CD14-positive monocyte (primary cell): ENCODE measurements at places on chromosomes 6 and 20.

GRCh38 chr6:3919130-3919628 lies 70.0 kb downstream of the FAM50B start:
- no peak for DNase-seq

DNA sequence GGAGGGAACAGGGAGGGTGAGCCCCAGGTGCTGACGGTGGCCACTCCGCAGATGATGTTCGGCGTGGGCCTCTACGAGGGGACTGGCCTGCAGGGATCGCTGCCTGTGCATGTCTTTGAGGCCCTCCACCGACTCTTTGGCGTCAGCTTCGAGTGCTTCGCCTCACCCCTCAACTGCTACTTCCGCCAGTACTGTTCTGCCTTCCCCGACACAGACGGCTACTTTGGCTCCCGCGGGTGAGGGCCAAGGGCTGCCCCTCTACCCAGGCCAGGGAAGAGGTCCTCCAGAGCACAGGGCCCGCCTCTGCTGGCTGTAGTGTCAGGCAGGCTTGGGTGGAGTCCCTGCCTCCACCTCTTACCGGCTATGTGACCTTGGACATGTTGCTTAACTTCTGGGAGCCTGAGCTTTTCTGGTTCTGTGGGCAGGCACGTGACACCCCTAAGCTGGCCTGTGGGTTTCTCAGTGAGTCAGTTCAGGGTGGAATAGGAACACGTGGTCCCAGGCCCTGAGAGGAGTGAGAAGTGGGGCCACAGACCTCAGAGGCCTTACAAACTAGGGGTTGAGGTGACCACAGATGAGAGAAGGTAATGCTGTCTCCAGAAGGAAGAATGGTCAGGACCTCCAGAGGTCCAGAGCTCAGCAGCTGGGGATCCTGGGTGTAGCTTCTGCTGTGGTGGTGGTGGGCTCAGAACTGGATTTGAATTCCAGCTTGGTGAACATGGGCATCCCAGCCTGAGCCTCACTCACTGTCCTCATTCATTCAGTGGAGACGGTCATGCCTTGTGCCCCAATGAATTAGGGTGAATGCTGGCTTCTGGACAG lies 11.9 kb downstream of the PCIF1 start:
- peak; percentile 95 for DNase-seq

DNA sequence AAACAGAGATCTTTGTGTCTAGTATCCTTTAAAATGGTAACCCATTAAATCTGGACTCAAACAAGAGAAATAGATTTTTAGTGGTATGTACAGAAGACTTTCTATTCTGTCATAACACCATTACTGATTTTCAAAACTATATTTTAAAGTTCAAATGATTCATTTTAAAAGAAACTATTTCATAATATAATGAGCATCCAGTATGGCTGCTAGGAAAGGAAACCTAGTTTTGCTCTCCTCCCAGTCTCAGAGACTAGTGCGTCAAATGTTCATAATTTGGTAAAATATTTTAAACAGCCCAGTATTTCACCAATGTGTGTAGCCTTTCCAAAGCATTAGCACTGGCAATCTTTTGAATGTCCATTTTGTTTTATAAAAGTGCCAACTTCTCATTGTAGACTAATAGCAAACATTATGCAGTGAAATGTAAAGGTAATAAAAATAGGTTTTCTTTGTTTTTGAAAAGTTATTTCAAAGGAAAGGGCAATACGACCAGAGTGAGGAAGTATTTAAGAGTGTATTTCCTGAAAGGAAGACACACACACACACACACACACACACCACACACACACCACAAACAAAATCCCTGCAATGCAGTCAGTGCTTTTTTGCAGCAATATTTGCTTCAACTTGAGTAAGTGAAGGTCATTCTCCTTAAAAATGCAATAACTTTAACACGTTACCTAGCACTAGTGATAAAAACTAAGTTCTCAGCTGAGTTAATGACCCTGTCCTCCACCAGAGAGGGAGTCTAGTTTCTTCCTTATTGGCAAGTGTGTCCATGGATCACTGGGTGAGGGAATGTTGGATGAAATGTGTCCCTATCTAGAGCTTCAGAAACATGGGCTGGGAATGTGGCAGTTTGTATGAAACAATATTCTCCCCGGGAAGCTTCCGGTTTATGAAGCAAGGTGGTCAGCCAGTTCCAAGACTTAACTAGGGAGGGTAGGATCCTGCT lies 4.6 kb downstream of the PPP1R3G start:
- DNase-seq, result no peak

- DNase-seq, result no peak
Measured at GRCh38 chr6:40398810-40399477, 188.2 kb downstream of the LRFN2 start.

- DNase-seq, result no peak
Measured at GRCh38 chr6:21603082-21603952, 9.8 kb downstream of the SOX4 start.

DNA sequence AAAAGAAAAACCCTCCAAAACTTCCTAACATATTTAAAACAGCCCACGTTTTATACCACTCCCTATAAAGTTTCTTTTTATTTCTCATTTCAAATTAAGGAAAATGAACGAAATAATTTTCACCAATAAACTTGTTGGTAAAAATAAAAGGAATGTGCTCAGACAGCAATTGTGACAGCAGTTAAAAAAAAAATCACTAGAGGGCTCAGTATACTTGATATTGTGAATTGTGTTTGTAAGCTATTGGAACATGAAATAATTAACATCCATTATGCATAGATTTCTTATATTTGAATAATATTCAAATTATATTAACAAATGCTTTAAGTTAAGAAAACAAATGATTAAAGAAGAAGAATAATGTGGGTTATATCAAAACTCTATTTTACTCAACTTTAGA lies 105.5 kb downstream of the ASCC3 start:
- no peak for DNase-seq

DNA sequence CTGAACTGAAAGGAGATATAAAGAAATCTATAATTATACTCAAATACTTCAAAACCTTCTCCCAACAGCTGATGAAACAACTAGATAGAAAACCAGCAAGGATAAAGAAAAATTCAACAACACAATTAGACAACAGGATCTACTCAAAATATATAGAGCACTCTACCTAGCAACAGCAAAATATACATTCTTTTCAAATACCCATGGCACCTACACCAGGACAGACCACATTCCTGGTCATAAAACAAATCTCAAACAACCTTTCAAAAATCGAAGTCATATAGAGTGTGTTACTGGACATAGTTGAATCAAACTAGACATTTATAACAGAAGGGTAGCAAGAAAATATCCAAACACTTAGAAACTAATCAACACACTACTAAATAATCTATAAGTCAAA lies 43.2 kb downstream of the RNF24 start:
- no peak for DNase-seq

- no peak for DNase-seq
Measured at GRCh38 chr20:20407891-20408805, 40.2 kb downstream of the INSM1 start.

DNA sequence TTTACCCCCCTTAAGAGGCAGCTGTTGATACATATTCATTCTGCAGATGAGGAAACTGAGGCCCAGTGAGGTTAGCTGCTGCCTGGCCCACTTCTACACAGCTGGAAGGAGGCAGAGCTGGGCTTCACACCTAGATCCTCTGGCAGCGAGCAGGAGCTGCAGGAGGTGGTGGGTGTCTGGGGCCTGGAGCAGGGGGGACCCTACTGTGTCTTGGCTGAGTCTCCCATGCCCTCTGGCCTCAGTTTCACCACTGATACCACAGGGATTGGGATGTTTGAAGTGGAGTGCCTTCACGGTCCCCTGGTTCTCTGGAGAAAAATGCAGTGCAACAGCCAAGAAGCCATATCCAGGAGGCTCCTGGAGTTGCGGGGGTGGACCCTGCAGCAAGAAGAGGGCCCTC lies 8.2 kb upstream of the BPIFA2 start:
- no peak for DNase-seq

DNA sequence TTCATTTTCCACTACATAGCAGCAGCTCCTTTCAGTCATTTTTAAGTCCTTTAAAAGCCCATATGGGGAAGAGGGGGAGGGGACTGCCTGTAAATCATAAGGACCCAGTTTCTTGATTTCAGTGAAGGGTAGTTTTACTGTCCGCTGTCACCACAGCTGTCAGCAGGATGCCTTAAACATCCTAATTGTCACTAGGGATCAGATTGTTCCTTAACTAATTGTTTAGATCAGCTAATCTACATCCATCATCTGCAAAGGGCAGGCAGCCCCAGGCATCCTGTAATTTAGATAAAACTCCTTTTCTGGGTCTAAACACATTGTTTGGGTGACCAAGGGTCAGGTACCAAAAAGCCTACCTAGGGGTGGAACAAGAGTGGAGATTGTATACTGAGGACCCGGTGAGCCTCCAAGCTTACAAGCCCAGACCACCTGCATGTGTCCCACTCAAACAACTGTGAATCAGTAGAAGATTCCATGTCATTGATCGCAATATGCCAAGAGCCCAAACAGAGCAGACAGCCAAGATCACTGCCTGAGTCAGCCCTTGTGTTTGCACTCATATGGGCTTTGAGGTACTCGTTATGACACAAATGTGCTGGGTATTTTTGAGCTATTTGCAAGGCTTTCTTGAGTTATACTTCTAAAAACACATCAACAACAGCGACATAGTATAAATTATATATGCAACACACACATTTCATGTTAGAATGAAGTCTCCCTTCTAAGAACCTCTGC lies 198.7 kb upstream of the CEP162 start:
- no peak for DNase-seq

GRCh38 chr20:9635750-9636149 lies 121.4 kb downstream of the LAMP5 start:
- DNase-seq, result no peak

GRCh38 chr6:30570263-30570662 lies 979 bp upstream of the ABCF1 start:
- no peak for DNase-seq

GRCh38 chr6:23323897-23324296 lies 754.5 kb downstream of the HDGFL1 start:
- DNase-seq, result no peak

DNA sequence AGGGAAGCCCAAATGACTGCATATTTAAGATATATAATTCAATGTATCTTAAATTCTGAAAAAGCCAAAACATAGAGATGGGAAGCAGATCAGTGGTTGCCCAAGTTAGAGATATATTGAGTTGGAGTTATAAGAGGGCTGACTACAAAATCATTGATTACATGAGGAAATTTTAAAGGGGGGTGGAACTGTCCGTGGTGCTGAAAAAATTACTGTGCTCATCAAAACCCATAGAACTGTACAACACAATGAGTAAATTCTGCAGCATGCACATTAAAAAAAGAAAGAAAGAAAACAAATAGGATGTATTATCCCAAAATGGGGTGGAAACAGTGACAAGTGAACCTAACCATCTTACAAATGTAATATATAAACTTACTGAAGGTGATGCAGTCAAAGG lies 100.9 kb downstream of the FUT9 start:
- DNase-seq, result no peak

DNA sequence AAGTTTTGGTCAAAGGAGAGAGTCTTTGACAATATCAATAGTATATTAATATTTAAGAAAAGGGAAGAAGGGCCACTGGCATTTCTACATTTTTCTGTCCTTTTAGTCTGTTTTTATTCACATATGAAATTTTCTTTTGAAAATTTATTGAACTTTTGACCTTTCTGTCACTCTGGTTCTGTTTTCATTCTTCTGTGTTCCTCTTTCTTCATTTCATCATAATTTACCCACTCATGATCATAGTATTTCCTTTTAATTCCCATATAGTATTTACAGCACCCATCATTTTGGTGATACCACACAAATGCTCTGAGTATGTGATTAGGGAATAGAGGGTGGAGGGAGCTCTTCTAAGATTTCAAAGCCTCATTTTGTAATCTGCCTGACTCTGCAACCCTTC lies 142.8 kb downstream of the GJA1 start:
- DNase-seq, result peak; percentile 2

DNA sequence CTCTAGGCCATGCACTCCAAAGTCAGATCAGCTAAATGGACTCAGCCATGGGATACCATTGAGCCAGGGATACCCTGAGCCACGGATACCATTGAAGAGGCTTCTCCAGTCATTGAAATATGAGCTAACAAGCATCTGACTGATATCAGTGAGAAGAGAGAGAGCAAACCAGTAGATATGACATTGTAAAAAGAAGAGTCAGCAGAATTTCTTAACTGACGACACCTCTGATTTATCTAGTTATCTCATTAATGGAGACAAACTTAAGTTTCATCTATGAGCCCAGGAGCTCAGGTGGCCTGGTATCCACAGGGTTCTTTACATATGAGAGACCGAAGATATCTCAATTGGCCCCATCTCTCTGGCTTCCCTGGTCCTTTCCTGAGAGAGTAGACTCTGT lies 140.6 kb downstream of the TBC1D7 start:
- DNase-seq, result no peak

DNA sequence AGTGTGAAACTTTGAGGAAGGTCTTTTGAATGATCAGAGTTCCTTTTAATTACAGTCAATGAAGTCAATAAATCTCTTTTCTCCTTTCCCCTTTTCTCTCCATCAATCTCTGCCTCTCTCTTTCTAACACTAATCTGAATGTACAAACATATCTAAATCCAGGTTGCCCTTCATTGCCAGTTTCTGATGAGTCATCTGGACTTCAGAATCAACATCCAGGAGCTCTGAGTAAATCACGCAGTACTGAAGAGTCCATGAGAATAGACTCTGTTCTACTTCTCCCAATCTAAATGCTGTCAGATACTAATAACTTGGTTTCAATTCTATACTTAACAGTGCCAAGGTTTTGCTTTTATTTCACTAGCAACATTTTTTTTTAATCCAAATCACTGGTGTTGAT lies 238.7 kb upstream of the THEMIS start:
- DNase-seq, result no peak

GRCh38 chr6:106910999-106911949 lies 63.3 kb downstream of the CD24 start:
- no peak for DNase-seq

DNA sequence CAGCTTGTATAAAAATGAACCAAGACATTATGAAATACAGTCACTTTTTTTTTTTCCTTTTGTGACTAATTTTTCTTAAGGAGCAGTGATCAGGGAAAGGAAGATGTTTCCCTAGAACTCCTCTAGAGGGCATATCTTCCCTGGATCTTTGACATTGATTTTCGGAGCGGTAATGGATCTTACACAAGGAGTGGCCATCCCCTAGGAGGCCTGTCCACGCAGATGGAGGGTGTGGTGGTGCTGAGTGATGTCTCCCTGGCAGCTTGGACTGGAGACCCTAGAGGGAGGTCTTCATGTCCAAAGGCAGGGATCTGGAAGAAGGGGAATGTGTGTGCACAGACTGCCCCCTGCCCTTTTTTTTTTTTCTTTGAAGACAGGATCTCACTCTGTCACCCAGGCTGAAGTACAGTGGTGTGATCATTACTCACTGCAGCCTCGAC lies 7.0 kb upstream of the KIFC1 start:
- no peak for DNase-seq

DNA sequence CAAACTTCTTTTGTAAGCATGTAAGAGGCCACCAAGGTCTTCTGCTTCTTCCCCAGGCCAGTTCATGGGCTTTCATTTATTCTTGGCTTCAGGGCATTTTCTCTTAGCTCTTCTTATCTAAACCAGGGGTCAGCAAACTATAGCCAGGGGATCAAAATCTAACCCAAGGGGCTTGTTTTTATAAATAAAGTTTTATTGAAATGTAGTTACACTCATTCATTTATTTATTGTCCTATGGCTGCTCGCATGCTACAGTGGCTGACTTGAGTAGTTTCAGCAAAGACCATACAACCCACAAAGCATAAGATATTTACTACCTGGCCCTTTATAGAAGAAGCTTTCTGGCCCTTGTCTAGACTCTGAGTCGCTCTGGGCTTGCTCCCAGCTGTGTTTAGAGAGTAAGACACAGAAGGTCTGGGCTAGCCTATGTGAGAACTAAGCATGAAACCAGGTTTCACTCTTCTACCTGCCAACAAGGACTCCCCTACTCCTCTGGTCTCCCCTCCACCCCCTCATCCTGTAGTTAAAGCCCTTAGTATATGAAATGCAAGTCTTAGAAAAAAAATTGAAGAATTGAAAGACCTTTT lies 43.2 kb downstream of the KHDC1L start:
- DNase-seq, result no peak
